ENCODE measurements at places on chromosomes 5 and 9.

DNA sequence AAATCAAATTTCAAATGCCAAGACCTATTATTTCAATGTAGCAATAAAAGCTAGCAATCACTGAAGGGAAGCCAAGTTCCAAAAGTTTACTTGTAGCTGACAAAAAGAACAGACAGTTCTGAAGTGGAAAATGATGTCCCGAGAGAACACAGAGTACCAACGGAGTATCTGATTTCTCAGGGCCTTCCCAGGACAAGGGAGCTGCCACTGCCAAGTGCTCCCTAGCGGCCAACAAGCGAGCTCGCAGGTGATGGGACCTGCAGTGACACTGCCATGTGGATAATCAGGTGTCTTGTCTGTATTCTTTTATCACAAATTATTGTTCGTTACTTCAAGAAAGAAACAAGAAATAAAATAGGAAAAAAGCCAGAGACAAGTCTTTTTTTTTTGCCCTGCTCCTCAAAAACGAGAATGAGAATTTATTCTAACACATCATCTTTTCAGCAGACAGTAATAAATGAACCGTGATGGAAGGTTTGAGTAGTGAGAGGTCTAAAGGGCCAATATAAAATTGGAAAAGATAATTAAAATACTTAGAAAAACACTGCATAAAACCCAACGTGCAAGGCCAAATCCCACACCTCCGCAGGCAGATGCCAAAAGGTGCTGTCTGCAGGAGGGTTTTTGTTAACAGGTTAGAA, 159.4 kb downstream of the MYO10 start:
- DNase-seq: no peak

- no peak for DNase-seq
Observed at GRCh38 chr9:95435074-95435728, 81.6 kb downstream of the PTCH1 start.

DNA sequence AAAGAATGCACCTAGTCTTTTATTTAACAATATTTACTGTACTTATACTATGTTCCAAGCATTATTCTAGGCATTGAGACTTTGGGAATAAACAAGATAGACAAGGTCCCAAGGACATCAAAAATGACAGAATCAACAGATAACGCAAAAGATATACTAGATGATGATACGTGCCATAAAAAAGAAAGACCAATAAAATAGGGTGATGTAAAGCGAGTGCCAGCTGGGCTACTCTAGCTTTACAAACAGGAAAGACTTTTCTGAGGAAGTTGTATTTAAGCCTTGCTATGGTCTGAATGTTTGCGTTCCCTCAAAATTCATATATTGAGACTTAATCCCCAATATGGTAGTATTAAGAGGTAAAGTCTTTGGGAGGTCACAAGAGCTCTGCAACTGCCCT, 310.2 kb upstream of the RGMB start:
- DNase-seq: no peak

DNA sequence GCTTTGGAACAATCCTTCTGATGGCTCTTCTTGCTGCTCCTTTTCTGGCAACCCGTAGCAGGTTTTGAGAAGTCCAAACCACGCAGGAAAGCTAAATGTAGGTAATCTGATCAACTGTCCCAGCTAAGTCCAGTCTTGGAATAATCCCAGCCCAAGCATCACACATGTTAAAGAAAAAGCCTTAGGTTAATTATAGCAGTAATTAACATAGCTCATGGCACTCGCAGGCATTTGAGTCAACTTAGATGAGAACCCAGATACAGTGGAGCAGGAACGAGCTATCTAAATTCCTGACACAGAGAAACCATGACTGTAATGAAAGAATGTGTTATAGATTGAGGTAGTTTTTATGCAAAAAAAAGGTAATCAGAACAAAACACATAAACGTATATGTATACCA, 844.8 kb downstream of the CDH9 start:
- DNase-seq: no peak
